HEK293T (cell line): ENCODE measurements at places on chromosomes 4 and X.

DNA sequence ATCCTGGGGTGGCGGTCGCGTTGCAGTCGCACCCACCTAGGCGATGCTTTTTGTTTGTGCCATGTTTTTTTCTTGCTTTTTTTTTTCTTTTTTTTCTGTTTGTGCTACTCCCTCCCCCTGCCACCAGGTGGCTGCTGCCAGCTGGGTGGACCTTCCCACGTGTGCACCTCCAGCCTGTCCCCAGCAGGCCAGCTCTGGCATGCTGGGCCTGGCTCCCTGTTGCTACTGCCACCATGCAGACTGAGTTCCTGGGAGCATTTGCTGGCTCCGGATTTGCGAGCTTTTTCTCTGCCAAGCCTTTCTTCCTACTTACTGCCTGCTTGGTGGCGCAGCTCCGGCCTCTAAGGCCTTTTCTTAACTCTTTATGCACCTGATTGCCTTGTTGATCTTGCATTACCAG is 161.2 kb upstream of the WDFY3 start:
- peak; percentile 82 for DNase-seq

GRCh38 chr4:1771555-1772305 is 21.4 kb upstream of the FGFR3 start:
- DNase-seq = no peak

DNA sequence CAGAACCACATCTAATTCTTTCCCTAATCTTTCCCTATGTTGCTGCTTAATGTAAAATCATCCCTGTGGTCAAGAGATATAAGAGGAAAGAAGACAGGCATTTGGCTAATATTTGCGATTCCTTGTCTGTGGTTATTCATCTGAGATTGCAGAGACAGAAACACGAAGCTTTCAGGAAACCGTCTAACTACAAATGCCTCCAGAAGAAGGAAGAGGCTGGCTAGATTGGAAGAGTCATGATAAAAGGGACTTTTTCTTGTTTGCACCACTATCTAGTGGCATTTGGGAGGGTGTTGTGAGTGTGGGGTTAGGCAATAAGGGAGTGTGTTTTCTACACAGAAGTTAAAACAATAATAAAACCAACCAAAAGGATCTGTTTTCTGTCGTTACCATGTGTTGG is 43.9 kb downstream of the TMEM154 start:
- DNase-seq = no peak

GRCh38 chr4:66279084-66279483 is 608.8 kb upstream of the EPHA5 start:
- no peak for DNase-seq

DNA sequence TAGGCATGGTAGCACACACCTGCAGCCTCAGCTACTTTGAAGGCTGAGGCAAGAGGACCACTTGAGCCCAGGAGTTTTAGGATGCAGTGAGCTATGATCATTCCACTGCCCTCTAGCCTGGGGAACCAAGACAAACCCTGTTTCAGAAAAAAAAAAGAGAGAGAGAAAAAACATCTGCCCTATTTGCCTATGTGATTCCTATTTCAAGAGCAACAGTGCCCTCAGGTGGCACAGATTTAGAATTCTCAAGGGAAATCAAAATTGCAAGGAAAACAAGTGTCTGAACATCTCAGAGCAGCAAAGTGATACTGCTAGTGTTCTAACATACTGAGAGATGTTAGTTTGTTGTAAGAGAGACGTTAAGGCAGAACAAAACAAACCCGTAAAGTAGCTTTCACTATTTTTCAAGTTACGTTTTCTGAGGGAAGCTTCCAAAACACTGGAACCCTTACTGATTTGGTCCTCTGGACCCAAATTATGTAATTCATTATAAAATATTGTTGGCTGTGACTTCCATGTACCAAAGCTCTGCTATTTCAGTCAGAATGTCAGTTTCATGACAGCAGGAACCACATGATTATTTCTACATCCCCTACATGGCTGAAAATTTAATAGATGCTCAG is 7.9 kb downstream of the BDH2 start:
- peak; percentile 26 for DNase-seq
